ENCODE measurements at places on chromosomes 12 and 14.

DNA sequence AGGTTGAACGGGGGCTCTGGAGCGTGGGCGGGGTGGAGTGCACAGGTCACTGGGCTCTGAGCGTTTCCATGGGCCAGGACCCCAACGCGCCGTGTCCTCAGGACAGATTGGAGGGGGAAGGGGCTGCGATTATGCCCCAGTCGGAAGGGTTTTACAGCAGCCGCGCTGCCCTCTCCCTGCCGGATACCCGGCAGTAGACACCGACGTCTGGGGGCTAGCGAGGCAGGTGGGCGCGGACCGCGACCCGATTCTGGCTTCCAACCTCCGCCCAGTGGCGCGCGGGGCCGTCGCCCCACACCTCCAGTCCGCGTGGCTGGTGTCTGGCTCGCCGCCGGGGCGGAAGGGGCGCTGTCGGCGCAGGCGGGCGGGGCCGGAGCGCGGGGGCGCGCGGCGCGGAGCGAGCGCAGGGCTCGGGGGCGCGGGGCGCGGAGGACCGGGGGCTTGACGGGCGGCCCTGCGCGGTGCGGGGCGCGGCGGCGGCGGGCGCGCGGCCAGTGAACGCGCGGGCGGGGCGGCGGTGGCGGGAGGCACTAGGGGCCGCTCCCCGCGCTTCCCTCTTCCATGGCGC is 2.4 kb upstream of the KIF26A start:
- DNase-seq: no peak

GRCh38 chr12:110669193-110669502 is 19.8 kb downstream of the HVCN1 start:
- DNase-seq: no peak

DNA sequence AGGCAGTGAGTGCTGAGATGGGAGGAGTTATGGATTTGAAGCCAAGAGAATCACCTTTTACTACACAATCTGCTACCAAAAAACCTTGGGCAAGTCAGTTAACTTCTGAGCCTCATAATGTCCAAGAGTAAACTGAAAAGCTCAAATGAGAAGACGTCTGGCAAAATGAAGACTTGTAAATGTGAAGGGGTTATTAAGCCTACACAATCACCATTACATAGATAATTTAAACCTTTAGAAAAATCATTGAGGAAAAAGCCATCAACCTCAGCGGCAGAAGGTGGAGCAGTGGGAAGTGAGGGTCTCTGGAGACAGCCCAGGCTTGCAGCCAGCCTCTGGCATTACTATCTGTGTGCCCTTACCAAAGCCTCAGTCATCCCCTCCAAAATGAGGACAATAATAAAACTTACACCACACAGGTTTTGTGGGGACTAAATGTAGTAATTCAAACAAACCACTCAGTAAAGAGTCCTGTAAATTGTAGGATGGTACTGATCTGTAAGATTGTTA is 50.5 kb upstream of the CCDC175 start:
- DNase-seq: no peak

DNA sequence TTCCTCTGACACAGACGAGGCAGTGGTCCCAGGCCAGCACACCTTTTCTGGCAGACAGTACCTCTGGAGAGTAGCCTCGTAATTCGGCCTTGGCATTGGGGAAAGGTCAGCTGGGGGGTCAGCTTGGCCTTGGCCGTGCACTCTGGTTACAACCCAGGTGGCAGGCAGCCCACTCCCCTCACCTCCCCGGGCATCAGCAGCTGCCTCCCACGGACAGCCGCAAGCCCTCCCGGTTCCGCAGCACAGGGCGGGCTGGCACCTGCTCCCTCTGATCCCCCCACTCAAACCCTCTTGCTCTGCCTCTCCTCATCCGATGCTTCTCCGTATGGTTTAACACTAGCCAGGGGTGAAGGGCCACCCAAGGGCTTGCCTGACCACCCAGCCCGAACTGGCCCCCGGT is 50.6 kb downstream of the TEAD4 start:
- DNase-seq: no peak

DNA sequence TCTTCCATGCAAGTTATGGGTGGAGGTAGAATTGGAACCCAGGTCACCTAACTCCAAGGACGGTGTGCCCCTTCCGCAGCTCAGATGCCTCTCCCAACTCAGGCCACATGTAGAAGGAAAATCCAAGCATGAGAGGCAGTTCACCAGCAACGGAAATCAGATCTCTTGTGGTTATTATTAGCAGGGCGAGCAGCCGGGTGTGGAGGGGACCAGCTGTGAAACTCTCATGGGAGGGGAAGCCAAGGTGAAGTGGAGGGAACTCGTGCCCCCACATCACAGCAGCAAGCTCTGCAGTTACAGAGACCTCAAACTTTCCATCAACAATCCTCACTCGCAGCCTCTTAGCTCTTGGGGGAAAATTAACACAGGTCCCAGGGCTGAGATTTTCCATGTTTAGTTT is 79.7 kb downstream of the KSR2 start:
- DNase-seq: no peak

DNA sequence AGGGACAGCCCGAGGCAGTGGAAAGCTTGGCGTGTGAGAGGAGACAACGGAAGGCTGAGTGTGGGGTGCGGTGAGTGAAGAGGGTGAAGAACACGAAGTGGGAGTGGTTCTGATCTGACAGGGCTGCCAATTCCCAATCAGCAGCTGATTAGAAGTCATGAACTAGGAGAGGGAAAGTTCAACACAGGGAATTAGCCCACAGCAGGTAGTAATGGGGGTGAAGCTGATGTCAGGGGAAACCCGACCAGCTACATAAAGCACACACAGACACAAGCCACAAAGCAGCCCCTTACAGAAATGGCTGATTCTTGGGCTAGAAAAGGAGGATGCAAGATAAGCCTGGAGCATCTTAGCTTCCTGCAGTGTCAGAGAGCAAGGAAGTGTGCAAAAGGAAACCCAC is 47.5 kb upstream of the TCL1A start:
- DNase-seq: no peak
